ENCODE measurements at places on chromosomes 2 and 18.

DNA sequence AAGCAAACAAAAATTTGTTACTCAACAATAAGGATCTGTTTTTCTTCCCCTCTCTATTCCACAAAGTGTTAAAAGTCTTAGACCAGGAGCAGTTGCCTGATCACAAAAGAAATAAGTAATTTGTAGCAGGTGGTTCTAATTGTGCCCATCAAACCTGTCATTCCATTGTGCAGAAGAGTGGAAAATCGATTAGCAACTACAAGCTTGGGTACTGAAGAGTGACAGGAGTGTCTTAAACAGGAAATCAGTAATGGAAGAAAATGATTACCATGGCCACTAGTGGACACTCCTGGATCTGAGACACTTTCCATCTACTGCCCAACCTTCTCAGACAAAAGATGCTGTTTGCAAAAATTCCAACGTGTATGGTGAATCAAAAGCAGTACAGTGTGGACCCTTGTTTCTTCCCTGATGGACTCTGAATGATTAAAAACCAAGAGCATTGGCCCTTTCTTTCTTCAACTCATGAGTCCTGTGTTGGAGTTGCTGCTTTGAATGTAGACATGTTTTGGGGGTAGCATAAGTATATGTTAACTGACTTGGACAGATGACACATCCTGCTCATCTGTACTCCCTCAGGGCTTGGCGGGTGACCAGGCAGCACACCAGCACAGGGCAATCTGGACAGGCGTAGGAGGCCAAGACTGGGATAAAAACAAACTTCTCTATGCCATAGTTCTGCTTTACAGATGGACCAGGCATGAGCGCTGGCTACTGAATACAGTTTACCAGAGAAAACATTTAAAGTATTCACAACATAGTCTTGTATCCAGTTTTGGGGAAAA is 51.9 kb downstream of the PLA2R1 start:
- no peak for DNase-seq

- no peak for DNase-seq
Measured at GRCh38 chr2:173613386-173613785, 258.7 kb downstream of the CDCA7 start.

- DNase-seq: no peak
Measured at GRCh38 chr2:232815569-232815968, 39.2 kb upstream of the KCNJ13 start.

- peak; percentile 45 for DNase-seq
Measured at GRCh38 chr2:83112858-83113257, 1346.2 kb downstream of the SUCLG1 start.

- DNase-seq: peak; percentile 51
Measured at GRCh38 chr2:20157193-20157891, 67.6 kb downstream of the SDC1 start.

GRCh38 chr2:135913727-135914365 is 37.6 kb upstream of the MCM6 start:
- peak; percentile 39 for DNase-seq

GRCh38 chr18:8491516-8491915 is 117.7 kb upstream of the RAB12 start:
- no peak for DNase-seq

DNA sequence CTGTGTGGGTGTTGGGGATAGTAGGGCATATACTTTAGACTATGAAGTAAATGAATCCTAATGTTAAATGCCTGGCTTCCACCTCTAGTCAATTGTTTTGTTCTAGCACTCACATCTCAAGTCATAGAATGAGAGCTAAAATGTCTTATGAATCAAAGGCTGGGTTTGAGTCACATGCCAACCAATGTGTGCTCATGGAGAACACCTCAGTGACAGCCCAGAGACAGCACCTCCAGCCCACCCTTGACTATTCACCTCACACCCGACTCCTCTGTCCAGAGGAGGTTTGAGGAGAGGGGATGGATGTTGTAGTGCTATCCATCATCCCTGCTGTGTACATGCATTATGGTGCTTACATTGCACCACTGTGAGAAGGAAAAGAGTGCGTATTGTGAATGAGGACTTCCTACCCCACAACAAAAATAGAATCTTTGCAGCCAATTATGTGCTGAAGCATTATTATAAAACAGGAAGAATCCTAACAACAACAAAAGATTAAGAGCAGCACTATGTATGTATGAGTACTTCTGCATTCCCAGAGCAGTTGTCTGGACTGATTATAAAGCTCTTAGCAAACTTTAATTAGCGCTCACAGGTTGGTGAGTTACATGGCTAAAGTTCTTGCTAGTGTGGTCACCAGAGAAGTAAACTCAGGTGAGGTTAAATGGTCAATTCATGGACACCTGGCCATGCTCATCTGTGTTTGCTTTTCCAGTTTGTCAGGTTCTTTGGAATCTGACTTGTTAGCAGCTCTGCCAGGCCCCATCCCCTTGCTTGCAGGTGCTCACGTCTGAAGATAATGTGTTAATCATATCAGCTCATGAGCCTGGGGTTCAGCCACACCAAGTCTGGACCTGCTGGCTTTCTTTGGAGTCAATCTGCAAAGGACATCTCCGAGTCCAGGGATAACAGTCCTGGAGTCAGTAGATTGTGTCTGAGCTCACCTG is 55.3 kb upstream of the NABP1 start:
- no peak for DNase-seq

DNA sequence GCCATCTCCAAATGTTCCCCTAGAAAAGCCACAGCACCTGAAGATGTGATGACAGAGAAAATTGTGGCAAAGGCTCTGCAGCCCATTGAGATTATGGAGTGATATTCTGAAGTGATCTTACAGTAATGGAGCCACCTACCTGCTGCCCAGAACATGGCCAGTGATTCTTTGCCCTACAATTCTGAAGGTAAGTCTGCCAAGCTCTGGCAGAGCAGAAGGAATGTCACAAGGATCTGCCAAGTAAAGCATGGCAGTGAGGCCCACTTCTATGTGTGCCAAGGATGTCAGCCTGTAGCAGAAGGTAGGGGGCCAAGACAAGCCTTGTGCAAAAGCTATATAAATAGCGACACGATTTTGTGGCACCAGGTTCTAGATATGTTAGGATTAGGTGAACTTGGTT is 155.1 kb downstream of the RND3 start:
- DNase-seq: no peak

- no peak for DNase-seq
Measured at GRCh38 chr2:126838716-126838985, 60.0 kb upstream of the TEX51 start.

GRCh38 chr2:890214-890613 is 60.4 kb upstream of the SNTG2 start:
- DNase-seq: no peak

DNA sequence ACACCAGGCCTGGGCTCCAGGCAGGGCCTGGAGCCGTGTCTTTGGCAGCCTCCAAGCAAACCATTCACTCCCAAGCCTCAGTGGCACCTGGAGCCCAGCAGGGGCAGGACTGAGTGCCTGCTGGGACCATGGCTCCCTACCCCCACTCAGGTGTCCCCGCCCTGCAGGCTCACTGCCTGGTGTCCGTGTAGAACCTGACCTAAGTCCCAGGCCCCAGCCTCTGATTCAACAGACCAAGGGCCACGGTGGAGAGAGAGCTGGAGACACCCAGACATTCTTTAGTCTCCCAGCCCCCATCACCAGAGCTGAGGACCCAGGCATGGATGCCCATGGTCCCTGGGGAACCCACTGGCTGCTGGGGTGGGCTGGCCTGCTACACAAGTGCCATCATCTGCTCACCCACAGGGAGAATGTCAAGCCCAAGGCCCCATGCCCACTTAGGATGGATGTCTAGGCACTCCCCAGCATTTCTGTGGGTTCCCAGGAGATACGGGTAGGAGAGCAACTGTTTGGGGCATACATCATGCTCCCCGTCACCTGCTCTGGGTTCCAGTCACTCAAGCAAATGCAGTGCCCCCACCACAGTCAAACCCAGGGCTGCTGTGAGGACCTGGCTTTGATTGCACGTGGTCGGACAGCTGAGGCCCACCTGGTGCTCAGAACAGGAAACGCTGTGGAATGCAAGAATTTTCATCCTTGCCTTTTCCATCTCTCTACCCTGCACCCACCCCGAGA is 42.9 kb upstream of the ATG16L1 start:
- DNase-seq: no peak

DNA sequence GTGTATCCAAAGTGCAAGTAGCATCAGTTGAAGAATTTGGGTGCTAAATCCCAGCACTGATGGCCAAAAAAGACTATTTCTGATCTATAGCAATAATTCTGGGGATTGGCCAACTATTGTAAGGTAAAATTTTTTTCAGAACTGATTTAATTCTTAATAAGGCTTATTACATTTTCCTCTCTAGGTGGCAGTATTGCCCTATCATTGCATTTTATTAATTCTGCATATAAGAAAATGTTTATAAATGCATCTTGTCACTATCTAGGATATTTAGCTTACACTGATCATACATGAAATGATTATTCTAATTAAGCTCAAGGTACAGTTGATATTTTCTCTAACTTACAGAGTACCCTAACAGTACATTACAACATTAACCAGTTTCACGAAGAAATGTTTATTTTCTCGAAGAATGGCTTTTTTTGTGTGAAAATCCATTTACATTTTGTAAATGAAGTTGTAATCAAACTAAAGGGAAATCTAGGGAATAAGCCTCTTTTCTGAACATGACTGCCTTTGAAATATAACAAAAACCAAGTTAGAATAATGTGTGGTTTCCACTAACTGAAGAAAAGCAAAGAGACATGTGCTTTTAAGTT is 11.0 kb downstream of the TTN start:
- peak; percentile 33 for DNase-seq

DNA sequence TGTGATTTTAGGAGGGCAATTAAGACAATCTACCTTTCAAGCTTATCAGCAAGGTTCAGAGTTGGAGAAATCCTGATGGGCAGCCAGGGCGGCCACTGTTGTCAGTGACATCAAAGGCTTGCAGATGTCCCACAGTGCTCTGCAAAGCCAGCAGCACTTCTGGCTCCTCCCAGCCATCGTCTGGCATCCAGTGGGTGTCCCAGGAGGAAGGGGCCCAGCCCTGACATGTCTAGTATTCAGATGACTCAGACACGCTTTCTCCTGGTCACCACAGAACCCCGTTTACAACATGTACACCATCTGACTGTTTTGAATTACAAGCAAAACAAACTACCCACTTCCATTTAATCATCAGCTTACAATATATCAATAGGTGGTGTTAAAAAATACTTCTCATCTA is 61.4 kb downstream of the CYRIA start:
- DNase-seq: no peak

DNA sequence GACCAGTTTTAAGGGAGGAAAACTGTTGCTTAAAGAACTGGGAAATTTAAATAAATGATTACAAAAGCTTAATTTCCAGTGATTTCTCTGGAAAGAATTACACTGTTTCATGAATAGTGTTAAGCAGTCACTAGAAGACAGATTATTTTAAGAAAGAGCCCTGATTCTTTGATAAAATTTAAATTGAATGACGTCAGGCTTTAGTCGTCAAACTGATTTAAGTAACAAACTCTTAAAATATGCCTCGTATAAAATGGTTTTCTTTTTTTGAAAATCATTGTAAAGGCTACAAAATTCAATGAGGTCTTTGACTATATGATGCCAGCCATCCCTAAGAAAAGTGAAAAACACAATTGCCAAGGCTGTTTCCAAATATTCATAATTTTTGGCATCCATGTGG is 465.0 kb downstream of the NR4A2 start:
- DNase-seq: no peak

- DNase-seq: no peak
Measured at GRCh38 chr2:189536830-189537229, 43.8 kb downstream of the SLC40A1 start.

GRCh38 chr2:80392441-80392840 is 87.9 kb upstream of the LRRTM1 start:
- peak; percentile 61 for DNase-seq

GRCh38 chr2:206164261-206164862 is 4.7 kb downstream of the EEF1B2 start:
- peak; percentile 41 for DNase-seq

- no peak for DNase-seq
Measured at GRCh38 chr2:15965564-15966019, 25.2 kb downstream of the MYCN start.
